Uterus (tissue), 4 donors: ENCODE measurements at places on chromosomes 16 and 17. TPM values are rescaled to one million over a fixed set of nuclear protein-coding genes. Genes with fewer than 3 reads are reported as not detected.
A peak's percentile ranks its signal among the peaks of the same experiment; 100 is the strongest.

DNA sequence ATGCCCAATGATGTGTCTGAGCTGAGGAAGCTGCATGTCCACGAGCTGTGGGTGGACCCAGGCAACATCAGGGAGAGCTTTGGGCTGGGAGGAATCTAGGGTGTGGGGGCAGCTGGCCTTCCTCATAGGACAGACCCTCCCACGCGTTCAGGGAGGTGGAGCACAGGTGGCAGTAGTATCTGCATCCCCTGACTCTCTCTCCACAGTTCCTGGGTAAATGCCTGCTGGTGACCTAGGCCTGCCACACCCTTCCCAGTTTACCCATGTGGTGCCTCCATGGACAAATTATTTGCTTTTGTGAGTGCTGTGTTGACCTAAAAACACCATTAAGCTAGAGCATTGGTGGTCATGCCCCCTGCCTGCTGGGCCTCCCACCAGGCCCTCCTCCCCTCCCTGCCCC, 3.2 kb downstream of the HBM start:
- no peak overlapping the region for H3K4me3 ChIP-seq
- no peak overlapping the region for H3K27ac ChIP-seq
- H3K27me3 ChIP-seq, result peaks cover 51% of the 10 kb centered on the region
- H3K4me1 ChIP-seq, result no peaks in the 10 kb centered on the region
- no peaks in the 10 kb centered on the region for H3K36me3 ChIP-seq
- DNase-seq, result no peak

GRCh38 chr16:48335961-48336360, 49.3 kb downstream of the SIAH1 start:
- no peaks in the 10 kb centered on the region for H3K4me1 ChIP-seq
- no peak overlapping the region for H3K4me3 ChIP-seq
- no peak for DNase-seq
- H3K27ac ChIP-seq, result no peak overlapping the region

GRCh38 chr17:21127509-21128077, 829 bp downstream of the DHRS7B start:
- H3K36me3 ChIP-seq, result no peaks in the 10 kb centered on the region
- H3K4me3 ChIP-seq, result peak overlapping the region; percentile 99
- no peaks in the 10 kb centered on the region for H3K4me1 ChIP-seq
- H3K27me3 ChIP-seq, result no peaks in the 10 kb centered on the region
- H3K27ac ChIP-seq, result peak overlapping the region; percentile 92

The HS3ST2 gene
- not detected for total RNA-seq

DNA sequence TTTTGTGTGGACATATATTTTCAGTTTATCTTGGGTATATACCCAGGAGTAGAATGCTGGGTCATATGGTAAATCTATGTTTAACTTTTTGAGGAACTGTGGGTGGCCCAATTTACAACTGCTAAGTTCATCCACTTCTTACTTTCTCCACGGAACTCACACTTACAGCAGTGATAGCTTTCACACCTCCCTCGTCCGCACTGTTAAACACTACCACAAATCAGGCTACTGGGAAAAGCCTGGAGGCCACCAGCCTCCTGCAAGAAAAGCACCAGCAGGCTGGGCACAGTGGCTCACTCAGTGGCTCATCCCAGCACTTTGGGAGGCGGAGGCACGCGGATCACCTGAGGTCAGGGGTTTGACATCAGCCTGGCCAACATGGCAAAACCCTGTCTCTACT, 14.7 kb upstream of the ZG16 start:
- H3K27ac ChIP-seq, result no peak overlapping the region
- no peaks in the 10 kb centered on the region for H3K4me1 ChIP-seq
- H3K27me3 ChIP-seq, result no peaks in the 10 kb centered on the region

DNA sequence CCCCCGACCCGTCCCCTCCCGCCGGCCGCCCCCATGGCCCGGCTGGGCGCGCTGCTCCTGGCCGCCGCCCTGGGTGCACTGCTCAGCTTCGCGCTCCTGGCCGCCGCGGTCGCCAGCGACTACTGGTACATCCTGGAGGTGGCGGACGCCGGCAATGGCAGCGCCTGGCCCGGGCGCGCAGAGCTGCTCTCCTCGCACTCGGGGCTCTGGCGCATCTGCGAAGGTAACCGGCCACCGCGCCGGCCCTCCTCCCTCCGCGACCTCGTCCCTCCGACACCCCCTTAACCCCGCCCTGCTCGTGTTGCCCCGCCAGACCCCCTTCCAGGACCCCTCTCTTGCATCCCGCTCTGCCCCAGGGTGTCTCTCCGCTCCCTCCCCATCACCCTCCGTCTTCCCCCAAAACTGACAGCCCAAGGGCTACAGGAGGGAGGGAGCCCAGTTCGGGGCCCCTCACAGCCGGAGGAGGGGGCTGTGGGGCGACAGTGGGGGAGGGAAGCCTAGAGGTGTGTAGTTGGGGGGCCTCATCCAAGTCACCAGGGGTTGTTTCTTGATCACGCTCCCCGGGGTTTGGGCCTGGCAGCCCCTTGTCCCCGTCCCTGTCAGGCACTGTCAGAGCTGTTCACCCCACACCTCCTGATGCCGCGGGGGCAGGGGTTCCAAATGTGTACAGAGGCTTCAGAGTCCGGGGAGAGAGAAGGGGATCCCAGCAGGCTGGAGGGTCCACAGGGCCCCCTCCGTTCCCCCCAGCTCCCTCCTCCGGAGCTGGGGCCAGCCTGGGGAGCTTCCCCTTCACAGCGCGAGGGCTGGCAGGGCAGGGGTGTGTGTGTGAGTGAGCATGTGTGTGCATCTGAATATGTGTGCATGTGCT, 794 bp downstream of the TMEM235 start:
- H3K27ac ChIP-seq, result no peak overlapping the region
- no peaks in the 10 kb centered on the region for H3K36me3 ChIP-seq
- H3K4me3 ChIP-seq, result no peak overlapping the region
- DNase-seq, result no peak

DNA sequence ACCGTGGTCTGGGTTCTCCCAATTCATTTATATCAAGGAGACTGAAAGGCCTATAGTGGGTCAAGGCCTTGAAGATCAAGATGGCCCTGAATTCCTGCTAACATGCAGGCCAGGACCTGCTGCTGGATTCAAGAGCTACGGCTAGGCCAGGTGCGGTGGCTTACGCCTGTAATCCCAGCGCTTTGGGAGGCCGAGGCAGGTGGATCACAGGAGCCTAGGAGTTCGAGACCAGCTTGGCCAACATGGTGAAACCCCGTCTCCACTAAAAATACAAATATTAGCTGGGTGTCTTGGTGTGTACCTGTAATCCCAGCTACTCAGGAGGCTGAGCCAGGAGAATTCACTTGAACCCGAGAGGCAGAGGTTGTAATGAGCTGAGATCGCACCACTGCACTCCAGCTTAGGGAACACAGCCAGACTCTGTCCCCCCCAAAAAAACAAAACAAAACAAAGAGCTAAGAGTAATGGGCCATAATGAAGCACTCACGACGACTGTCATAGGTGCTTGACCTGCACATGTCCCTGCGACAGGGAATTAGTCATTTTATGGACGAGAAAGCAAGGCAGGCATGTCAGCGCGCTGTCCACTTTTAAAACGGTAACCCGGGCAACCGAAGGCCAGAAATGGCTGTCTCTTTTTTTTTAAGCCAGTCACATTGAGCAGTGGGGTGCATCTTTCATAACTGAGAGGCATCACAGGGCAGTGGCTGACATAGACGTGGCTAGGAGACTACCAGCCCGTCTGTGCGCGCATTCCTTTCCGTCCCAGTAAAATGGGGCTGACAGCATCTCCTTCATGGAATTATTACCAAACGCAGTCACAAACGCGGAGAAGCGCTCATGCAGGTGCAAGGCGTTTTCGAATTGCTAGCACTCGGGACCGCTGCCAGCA, 1.0 kb upstream of the FBRS start:
- H3K4me3 ChIP-seq, result peak overlapping the region; percentile 17
- peaks cover 14% of the 10 kb centered on the region for H3K4me1 ChIP-seq
- H3K36me3 ChIP-seq, result no peaks in the 10 kb centered on the region
- peak overlapping the region; percentile 69 for H3K27ac ChIP-seq
- DNase-seq, result no peak

GRCh38 chr16:75064403-75065148, 52.0 kb downstream of the LDHD start:
- H3K4me3 ChIP-seq, result no peak overlapping the region
- H3K27me3 ChIP-seq, result no peaks in the 10 kb centered on the region
- H3K36me3 ChIP-seq, result no peaks in the 10 kb centered on the region
- H3K27ac ChIP-seq, result peak overlapping the region; percentile 8

The NPIPB9 gene
- total RNA-seq, result 9.8 TPM

The SLC13A2 gene
- not detected for total RNA-seq

The MYH2 gene
- total RNA-seq, result not detected

DNA sequence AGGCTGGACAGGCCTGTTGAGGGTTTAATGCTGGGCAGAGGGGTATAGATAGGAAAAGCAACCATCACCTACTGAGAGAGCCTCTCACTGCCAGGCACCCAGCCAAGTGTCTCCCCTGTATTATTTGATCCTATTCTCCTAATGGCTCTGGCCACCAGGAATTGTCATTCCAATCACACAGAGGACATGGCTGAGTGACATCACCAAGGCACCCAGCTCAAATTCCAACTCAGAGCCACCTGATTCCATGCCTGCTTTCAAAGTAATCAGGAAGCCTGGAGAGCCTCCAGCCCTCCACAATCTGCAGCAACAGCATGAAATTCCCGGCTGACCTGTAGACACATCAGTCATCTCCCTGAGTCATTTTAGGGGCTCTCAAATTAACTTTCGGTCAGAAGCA, 368.9 kb upstream of the C16orf82 start:
- H3K27me3 ChIP-seq, result no peaks in the 10 kb centered on the region
- H3K4me1 ChIP-seq, result no peaks in the 10 kb centered on the region
- no peak overlapping the region for H3K27ac ChIP-seq
- DNase-seq, result no peak
- no peak overlapping the region for H3K4me3 ChIP-seq

GRCh38 chr16:133716-134115, 4.8 kb downstream of the NPRL3 start:
- H3K4me1 ChIP-seq, result no peaks in the 10 kb centered on the region
- H3K4me3 ChIP-seq, result no peak overlapping the region
- H3K36me3 ChIP-seq, result no peaks in the 10 kb centered on the region
- DNase-seq, result no peak
- H3K27ac ChIP-seq, result no peak overlapping the region

The HEATR9 gene
- total RNA-seq, result not detected

DNA sequence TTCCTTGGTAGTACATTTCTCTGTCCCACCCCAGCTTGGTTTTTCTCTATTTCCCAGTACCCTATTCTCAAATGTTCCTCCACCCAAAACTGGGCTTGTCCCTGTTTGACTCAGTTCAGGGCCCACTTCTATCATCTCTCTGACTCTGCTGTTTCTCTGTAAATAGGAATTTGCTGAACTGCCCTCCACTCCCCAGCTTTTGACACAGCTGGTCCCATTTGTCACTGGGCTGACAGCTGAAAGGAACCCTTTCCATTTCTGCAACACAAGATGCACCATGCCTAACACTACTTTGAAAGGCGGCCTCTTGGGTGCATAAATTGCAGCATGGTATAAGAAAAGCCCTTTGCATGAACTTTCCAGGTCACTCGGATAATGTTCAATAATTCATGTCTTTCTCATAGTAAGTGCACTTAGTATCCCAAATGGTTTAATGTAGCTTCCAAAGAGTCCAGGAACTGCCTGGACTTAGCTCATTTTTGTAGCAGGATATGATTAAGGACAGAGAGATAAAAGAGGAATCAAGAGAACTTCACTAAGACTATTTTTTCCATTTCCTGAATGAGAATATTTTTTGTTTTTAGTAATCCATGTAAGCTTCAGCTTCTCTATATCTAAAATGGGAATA, 256.7 kb downstream of the CDH11 start:
- DNase-seq, result no peak
- no peaks in the 10 kb centered on the region for H3K27me3 ChIP-seq
- H3K4me3 ChIP-seq, result no peak overlapping the region
- no peak overlapping the region for H3K27ac ChIP-seq
- no peaks in the 10 kb centered on the region for H3K4me1 ChIP-seq

DNA sequence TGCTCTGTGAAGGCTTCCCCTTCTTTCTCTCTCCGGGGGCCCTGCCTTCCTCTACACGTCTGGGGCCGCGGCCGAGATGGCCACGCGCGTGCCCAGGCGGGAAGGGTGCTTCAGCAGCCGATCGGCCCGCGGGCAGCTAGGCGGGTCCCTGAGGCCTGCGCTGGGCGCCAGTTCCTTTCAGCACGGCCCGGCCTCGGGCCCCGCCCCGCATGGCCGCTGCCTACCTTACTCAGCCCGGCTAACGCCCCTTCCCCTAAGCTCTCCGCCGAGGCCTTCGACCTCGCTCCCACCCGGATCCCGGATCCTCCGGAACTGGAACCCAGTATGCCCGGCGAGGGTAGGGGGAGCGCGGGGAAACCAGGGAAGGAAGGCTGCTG, 335 bp downstream of the TMEM11 start:
- H3K36me3 ChIP-seq, result no peaks in the 10 kb centered on the region
- H3K4me3 ChIP-seq, result peak overlapping the region; percentile 87
- no peak for DNase-seq
- peaks cover 8% of the 10 kb centered on the region for H3K4me1 ChIP-seq

DNA sequence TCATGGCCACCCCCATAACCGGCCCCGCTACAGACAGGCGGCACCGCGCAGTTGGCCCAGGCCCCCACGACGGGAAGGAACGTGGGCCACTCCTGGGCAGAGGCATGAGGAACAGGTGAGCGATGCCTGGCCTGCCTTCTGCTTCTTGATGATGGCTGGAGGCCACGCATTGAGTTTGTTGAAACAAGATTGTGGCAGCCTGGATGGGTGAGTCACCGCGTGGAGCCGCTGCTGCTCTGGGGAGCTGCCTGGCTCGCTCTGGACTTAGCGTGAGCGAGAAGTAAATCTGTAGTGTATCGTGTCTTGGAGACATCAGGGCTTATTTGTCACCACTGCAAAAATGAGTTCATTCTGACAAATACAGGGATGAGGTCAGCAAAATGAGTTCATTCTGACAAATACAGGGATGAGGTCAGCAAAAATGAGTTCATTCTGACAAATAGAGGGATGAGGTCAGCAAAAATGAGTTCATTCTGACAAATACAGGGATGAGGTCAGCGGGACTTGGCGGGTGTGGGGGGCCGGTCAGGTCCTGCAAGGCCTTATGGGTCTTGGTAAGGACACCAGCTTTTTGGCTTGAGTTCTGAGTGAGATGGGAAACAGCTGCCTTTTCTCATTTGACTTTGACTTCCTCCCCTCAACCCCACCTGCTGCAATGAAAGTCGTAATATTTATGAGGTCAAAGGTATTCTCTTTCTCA, 93.0 kb downstream of the SEC14L1 start:
- no peaks in the 10 kb centered on the region for H3K4me1 ChIP-seq
- peak overlapping the region; percentile 3 for H3K27ac ChIP-seq
- H3K4me3 ChIP-seq, result no peak overlapping the region
- peak; percentile 63 for DNase-seq
- H3K27me3 ChIP-seq, result no peaks in the 10 kb centered on the region
- no peaks in the 10 kb centered on the region for H3K36me3 ChIP-seq

DNA sequence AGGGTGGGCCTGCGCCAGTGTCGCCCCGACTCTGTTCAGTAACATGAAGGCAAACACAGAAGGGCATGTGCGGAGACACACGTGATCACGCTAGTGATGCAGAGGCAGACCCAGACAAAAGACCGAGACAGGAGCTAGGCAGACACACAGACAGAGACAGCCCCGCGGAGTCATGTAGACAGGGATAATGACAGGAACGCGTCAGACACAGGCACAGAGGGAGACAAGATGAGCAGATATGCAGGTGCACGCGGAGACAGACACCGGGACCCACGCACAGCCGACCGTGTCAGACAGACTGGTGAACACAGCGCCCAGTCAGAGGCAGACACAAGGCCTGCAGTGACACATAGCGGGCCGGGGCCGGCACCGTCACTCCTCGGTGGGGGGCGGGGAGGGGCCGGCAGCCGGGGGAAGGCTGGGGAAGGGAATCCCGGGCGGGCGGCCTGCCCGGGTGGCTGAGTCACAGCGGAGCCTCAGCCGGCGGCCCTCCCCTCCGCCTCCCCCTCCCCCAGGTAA, 7.4 kb downstream of the KDM6B start:
- H3K27ac ChIP-seq, result peak overlapping the region; percentile 99
- H3K27me3 ChIP-seq, result no peaks in the 10 kb centered on the region
- H3K4me1 ChIP-seq, result peaks cover 12% of the 10 kb centered on the region
- H3K36me3 ChIP-seq, result no peaks in the 10 kb centered on the region
- DNase-seq, result peak; percentile 93
- peak overlapping the region; percentile 88 for H3K4me3 ChIP-seq

The ZNF624 gene
- 2.4 TPM for total RNA-seq

The NPIPB6 gene
- not detected for total RNA-seq
